Tongue (tissue), 3 donors: ENCODE measurements at places on chromosomes 16 and 17.

- DNase-seq = no peak
Observed at GRCh38 chr17:70929226-70929625, 759.9 kb downstream of the KCNJ2 start.

DNA sequence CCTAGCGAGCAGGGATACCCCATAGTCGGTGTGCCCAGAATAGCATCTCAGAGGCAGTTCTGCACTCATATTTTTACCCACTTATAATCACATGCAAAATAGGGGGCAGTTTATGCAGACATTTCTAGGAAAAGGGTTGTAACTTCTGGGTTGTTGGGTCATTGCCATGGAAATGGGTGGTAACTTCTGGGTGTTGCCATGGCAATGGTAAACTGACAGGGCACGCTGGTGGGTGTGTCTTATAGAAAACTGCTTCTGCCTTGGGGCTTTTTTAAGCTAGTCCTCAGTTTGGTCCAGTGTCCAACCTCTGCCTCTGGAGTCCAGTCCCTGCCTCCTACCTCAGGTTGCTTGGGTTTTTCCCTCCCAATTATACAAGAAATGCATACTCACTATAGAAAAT lies 7.4 kb upstream of the SPAG9 start:
- DNase-seq = peak; percentile 19

DNA sequence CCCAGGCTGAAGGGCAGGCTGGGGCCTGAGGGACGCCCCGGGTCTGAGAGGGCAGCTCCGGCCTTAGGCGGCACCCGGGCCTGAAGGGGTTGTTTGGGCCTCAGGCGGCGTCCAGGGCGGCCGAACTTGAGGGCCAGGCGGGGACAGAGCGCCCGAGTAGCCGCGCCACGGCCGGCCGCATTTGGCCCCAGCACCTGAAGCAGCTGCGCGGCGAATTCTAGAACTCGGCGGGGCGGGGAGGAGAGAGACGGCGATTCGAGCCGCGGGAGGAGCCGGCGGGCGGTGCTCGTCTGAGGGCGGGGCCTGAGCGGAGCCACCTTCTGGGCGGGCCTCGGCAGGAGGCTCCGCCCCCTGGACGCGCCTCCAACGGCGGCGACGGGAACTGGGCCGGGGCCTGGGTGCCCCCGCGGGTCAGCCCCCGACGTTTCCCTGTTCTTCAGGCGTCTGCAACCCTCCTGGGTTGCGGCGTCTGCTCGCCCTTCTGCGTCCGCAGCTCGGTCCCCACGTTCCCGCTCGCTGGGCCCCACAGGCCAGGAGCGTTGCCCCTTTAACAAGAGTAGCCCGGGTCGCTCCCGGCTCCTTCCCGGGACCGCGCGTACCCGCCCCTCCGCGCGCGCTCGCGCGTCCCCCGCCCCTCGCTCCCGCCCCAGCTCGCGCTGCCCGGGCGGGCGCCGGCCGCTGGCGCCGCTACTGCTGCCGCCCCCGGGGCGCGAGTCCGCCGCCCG lies at the start of the genes INCA1 and KIF1C:
Gene INCA1, minus strand, starts transcription at position 221 of the 725 bp plus-strand sequence. CDS start 3,085 bp downstream, outside the sequence.
Gene KIF1C, plus strand, starts transcription at position 649 of the 725 bp plus-strand sequence. CDS start 2,297 bp downstream, outside the sequence.
- DNase-seq = peak; percentile 97

- DNase-seq = no peak
Observed at GRCh38 chr16:3171181-3171854, 16.7 kb upstream of the OR1F1 start.

DNA sequence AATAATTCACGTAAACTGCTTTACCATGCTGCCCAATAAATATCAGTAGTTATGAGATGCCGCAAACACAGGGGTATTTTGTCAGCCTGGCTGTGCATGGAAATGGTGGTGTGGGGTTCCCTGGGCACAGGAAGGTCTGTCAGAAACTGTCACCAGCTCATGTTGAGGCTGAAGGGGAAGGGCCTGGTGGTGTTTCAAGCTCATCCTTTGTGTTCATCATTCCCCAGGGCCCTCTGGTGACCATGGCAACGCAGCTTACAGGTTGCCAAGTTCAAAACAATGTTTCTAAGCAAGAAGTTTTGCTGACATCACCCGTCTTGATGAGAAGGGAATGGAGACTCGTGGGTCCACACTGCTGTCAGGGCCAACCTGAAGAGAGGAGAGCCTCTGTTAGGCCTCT lies 348.9 kb upstream of the C16orf82 start:
- peak; percentile 39 for DNase-seq

GRCh38 chr17:7439462-7440112 lies at the start of gene FGF11:
TSS of gene FGF11 (plus strand) at chr17:7439512. CDS start at chr17:7439621, 109 bp downstream.
- DNase-seq = no peak

- DNase-seq = no peak
Observed at GRCh38 chr16:66574081-66574480, 5.2 kb upstream of the CMTM2 start.

DNA sequence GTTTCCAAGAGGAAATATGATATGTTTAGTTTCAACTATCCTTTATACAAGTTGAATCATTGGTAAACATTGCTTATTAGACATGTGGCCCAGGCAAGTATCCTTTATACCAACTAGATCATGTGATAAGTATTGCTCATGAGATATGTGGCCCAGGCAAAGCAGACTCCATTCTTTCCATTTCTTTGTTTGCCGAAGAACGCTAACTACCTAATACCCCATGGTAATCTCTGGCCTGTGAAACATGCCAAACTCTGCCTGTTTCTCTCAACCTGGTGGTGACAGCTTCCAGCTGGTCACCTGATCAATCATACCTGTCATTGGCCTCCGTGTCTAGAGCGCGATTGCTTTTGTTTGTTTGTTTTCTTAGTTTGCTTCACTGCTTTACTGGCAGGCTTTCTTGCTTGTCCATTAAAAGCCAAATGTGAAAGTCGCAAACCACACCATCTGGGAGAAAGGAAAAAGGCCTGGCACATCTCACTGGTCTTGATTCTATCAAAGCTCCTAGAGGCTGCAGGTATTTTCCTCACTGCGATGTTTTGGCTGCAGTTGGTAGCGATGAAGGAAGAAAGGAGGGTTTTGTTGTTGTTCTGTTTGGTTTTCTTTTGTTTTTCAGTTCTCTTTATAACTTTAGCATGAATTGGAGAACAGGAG lies 686.2 kb downstream of the KCNJ2 start:
- DNase-seq = peak; percentile 28

GRCh38 chr17:59361916-59362810 lies 30.7 kb downstream of the YPEL2 start:
- DNase-seq = no peak

DNA sequence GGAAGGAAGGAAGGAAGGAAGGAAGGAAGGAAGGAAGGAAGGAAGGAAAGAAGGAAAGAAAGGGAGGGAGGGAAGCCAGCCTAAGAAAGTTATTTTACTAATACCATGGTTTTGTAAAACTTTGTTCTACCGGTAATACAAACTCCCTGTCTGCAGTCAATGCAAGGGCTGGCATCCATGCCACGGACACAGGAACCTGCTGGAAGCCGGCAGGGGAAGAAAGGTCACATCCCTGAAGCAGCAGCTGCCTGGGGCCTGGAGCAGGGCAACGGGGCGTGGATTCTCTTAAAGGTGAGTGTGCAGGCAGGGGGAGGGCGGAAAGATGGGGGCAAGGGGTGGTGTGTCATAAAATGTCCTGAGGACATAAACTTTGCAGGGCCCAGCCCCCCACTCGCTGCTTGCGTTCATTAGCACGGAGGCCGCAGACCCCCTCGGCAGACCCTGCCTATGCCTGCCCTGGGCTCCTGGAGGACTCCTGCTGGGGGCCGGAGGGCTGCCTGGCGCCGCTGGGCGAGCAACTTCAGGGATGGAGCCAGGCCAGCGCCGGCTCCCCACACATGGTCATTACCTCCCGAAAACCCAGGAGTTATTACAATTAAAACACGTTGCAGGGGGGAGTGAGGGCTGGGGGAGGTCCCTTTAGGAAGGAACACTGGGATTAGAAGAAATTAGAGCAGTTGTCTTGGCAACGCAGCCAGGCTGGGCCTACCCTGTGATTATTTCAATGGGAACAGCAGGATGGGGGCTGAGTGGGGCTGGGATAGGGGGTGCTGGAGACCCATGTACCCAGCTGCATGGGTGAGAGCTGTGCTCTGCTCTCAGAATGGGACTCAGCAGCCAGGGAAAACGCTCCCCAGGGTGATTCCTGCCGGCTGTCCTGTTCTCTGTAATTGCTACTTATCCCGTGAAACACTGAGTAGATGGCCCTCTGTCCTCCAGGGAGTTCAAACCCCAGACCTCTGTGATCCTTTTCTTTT lies 257.9 kb downstream of the SOX9 start:
- DNase-seq = no peak

DNA sequence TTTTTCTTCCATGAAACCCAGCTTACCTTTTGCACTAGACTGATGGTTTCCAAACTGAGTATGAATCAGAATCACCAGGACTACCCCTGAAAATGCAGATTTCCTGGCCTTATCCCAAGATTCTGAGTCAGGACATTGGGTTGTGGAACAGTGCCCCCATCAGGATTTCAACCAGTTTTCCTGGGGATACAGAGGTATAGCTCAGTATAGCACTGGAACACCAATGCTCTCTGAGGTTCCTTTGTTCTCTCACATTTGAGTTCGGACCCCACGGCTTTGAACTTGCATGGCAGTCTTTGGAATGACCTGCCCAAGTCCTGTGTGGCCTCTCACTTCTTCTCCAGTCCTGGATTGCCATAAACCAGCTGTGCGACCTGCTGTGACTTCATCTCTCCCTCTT lies 12.8 kb upstream of the CCL8 start:
- DNase-seq = peak; percentile 56

DNA sequence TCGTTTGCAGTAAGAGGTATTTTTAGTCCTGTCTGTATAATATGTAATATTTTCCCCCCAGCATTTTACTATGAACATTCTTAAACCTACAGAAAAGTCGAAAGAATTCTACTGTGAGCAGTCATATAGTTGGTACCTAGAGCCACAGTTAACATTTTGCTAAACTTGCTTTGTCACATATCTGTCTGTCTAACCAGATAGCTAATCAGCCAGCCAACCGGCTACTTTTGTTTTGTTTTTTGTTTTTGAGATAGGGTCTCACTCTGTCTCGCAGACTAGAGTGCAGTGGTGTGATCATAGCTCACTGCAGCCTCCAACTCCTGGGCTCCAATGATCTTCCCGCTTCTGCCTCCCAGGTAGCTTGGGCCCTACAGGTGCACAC lies 73.3 kb downstream of the ABCC1 start:
- no peak for DNase-seq

DNA sequence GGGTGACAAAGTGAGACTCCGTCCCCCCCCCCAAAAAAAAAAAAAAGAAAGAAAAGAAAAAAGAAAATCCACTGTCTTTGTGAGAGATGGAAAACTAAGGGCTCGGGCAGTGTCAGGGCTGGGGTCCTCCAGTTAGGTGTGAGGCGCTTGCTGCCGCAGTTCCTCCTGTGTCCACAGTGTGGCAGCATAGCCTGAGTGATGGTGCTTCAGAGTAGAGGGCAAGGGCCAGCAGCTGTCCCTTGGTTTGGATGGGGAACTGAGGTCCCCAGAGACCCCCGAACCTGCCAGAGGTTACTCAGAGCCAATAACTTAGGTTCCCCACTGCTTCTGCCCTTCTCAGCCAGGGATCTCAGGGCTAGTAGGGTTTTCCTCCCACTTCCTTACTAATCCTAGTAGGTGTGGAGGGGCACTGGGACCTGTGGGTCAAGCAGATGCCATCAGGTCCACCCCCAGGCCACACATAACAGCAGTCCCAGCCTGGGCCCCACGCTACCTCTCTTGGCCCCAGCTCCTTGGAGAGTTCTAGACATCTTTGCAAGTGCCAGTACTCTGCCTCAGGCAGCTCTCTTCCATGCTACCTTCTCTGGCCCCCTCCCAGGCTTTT lies 7.9 kb upstream of the LLGL1 start:
- DNase-seq = peak; percentile 86

- DNase-seq = no peak
Observed at GRCh38 chr17:8020776-8021564, 17.9 kb upstream of the ALOX15B start.

DNA sequence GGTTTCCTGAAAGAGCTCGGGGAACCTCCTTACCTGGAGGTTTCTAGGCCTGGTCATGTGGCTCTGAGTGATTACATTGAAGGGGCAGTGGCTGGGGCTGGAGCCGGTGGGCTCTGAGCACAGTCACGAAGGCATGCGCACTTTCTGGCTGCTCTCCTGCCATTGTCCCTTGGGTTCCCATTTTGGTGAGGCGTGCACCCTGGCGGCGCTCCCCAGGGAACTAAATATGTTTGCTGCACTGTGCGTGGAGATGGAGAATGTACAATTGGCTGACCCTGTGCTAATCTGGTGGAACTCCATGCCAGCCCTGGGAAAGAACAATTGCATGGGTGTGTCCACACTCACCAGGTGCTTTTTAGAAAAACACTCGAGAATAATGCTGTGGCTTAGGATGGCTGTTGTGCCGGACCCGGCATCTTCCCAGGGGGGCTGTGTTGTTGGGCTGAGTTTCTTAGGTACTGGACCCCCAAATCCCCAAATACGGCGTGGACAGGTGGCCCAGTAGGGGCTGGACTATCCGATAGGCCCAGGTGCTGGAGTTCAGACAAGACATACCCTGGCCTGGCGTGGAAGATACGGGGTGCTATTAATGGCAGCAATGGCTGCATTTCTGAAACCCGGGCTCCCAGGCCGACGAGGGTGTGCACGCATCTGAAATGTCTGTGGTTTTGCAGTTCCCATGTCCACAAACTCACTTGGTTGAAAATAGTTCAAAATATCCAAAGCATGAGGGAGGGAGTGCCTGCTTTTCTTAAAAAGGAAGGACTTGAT lies 230.5 kb downstream of the SEC14L1 start:
- DNase-seq = no peak

DNA sequence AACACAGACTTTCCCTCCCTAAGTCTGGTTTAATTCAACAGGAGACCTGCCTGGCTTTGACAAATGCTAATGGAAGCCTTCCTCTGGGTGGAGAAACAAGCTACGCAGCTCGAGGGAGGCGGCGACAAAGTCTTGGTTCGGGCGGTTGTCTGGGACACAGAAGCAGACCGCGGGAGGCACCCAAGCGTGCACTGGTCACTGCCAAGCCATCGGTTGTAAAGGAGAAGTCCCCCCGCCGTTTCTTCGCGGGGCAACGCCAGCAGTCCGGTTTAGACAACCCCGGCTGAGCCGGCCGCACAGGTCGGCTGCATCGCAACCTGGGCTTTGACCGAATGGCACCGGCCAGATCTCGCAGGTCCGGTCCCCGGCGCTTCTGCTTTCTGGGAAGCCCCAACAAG lies 586 bp downstream of the GLYR1 start:
- peak; percentile 50 for DNase-seq

GRCh38 chr17:71460943-71461342 lies 659.9 kb upstream of the SOX9 start:
- peak; percentile 20 for DNase-seq

DNA sequence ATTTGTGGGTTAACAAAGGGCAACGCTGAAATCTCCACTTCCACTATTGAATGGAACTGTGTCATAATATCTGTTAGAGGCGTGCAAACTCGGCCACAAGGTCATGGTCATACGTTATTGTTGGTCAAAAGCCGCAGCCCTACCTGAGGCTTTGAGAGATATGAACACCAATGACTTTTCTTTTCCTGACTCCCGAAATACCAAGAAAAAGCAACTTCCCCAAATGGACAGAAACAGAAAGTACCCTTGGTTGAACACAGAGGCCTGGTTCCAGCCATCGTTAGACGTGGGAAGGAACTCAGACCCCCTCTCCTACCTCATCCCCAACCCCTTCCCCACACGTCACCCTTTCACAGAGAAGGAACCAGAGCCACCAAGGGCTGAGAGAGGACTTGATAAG lies 1.4 kb upstream of the PIK3R5 start:
- no peak for DNase-seq
